Activated CD4-positive, alpha-beta memory T cell treated with anti-CD3 and anti-CD28 coated beads for 36 hours (primary cell): ENCODE measurements at places on chromosomes 12 and 14. TPM values are rescaled to one million over a fixed set of nuclear protein-coding genes. Genes with fewer than 3 reads are reported as not detected.

DNA sequence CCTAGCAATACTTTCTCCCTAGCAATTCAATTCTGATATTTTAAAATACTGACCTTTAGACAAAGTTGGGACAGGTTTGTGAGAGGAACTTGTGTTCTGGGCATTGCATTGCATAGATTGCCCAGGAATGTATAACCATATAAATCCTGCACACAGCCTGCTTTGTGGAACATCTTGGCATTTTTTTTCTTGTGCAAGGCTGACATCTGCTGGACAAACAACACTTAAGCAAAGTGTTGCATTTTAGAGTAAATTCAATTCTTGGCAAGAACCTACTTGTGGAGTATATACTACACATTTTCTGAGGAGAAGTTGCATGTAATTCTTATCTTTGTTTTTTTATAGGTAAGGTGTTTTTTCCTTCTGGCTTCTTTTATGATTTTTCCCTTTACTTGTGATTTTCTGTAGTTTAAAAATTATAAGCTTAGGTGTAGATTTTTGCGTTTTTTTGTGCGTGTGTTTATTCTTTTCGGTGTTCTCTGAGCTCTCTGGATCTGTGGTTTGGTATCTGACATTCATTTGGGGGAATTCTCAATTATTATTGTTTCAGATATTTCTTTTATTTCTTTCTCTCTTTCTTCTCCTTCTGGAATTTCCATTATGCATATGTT is 26.4 kb downstream of the TESPA1 start:
- peak; percentile 55 for DNase-seq

DNA sequence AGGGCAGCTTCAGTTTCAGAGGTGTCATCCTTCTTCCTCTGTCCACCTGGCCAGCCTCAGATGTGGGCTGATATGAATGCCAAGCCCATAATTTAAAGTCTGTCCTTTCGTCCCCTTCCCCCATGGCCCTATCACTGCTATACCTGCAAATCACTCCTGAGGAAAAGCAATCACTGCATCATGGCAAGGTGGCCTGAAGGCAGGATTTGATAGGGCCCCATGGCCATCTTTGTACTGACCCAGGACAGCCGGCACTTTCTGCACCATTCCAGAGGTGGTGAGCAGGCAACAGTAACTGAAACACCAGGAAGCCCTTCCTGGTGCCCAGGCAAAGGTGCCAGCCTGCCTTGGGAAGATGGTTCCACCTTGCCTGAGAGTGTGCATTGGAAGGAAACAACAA is 60.8 kb downstream of the ANO2 start:
- no peak for DNase-seq

The GARIN6 gene
- total RNA-seq, result not detected

The MED13L gene
- total RNA-seq, result 41.4 TPM
